ENCODE measurements at places on chromosomes 6 and 20. TPM values are rescaled to one million over a fixed set of nuclear protein-coding genes. Genes with fewer than 3 reads are reported as not detected.
A peak's percentile ranks its signal among the peaks of the same experiment; 100 is the strongest.

DNA sequence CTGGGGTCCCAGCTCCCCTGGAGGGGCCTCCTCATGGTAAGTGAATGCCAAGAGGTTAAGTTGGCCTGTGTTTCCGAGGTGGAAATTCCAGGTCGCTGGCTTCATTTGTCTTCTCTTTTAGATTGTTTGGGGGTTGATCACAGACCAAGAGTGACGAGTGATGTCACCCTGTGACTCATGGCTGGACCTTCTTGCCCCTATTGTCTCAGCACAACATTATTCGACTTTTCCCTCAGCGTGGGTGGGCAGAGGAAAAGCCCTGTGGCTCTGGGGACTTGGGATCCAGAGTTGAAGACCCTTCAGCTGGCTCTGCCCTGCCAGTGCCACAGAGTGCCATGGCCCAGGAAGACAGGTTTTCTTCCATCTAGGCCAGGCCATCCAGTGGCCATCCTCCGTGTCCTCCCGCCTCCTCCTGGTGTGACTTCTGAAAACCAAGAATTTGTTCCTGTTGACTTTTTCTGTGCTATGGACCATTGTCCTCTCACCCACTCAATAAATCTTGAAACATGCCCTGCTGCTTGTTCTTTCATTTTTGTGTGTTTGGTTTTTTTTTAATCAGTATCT is 15.4 kb upstream of the SNHG17 start:
- H3K27me3 ChIP-seq: no peaks in the 10 kb centered on the region
- H3K4me3 ChIP-seq: no peak overlapping the region
- DNase-seq: no peak
- no peak overlapping the region for H3K27ac ChIP-seq

BFSP1 gene
- 4.9 TPM for total RNA-seq

DNA sequence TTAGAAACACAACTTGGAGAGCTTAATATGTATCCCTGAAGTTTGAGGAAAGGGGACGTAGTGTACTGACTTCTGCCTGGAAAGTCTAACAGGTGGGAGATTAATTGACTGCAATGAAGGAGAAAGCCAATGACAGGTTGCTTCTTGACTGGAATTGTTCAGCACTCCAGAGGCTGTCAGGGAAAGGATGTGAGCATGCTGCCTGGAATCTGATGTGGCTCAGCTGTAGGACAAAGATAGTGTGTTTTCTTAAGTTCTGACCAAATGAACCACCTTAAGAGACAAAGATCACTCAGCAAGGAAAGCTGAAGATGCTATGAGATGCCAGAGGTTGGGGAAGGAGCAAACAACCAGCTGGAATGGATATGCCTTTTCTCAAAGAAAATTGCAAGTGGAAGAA is 185.8 kb downstream of the PHF3 start:
- DNase-seq: no peak
- H3K36me3 ChIP-seq: no peaks in the 10 kb centered on the region
- H3K27ac ChIP-seq: no peak overlapping the region

- no peak for DNase-seq
- no peak overlapping the region for H3K4me3 ChIP-seq
- H3K27me3 ChIP-seq: no peaks in the 10 kb centered on the region
- H3K27ac ChIP-seq: no peak overlapping the region
- no peaks in the 10 kb centered on the region for H3K4me1 ChIP-seq
Observed at GRCh38 chr6:1253816-1254215, 58.1 kb upstream of the FOXQ1 start.

DNA sequence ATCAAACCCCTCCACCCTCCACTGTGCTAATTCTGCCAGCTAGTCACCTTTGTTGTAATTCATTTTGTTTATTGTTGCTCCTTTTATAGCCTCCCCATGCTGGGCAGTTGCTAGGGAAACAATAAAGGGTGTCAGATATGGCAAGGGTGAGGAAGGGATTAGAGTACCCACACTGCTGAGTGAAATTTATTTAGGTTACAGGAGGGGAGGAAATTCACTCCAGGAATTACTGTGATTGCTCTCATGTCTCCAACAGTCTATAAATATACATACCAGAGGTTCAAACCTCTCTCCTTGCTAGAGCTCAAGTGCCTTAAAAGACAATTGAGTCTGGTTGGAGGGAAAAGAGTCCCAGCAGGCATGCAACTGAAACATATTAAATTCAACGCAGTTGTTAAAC is 90.6 kb upstream of the ADGRF1 start:
- DNase-seq: no peak
- H3K4me1 ChIP-seq: peaks cover 11% of the 10 kb centered on the region
- H3K27ac ChIP-seq: no peak overlapping the region
- H3K4me3 ChIP-seq: no peak overlapping the region
- no peaks in the 10 kb centered on the region for H3K27me3 ChIP-seq

DOK5 gene
- not detected for total RNA-seq

- no peaks in the 10 kb centered on the region for H3K27me3 ChIP-seq
- DNase-seq: no peak
- H3K36me3 ChIP-seq: no peaks in the 10 kb centered on the region
- H3K27ac ChIP-seq: no peak overlapping the region
- no peak overlapping the region for H3K4me3 ChIP-seq
Observed at GRCh38 chr6:123203928-123204327, 207.9 kb downstream of the CLVS2 start.

SLC17A1 gene
- not detected for total RNA-seq

DNA sequence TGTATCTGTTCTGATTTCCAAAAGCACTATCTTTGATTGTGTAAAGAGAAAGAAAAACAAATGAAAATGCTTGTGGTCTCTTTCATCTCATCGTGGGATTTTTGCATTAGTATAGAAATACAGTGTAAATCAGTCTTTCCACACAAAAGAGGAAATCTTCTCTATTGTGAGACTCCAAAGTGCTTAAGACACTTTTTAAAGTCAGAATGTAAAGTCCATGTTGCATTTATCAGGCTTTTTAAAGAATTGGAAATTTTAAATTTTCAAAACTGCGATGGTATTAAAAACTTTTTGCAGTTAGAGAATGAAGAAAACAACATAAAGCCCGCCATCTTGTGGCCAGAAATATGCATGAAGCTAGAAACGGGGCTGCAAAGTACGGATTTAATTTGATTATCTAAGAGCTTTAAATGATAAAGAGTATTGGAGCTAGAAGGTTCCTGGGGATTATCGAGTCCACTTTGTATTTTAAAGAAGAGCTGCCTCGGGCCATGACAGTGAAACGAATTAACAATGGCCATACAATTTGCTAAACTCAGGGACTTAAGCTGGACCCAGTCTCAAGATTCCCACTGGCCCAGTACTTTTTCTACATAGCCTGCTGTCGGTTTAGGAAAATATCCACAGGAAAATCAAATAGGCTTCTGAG is 339.6 kb downstream of the ARHGAP18 start:
- DNase-seq: peak; percentile 25
- no peaks in the 10 kb centered on the region for H3K27me3 ChIP-seq
- H3K4me1 ChIP-seq: peaks cover 2% of the 10 kb centered on the region
- no peak overlapping the region for H3K27ac ChIP-seq
- no peak overlapping the region for H3K4me3 ChIP-seq
- no peaks in the 10 kb centered on the region for H3K36me3 ChIP-seq

- no peak for DNase-seq
- no peaks in the 10 kb centered on the region for H3K27me3 ChIP-seq
- H3K36me3 ChIP-seq: no peaks in the 10 kb centered on the region
- H3K4me1 ChIP-seq: no peaks in the 10 kb centered on the region
- H3K4me3 ChIP-seq: no peak overlapping the region
Observed at GRCh38 chr6:121000381-121000780, 333.9 kb downstream of the TBC1D32 start.

GRCh38 chr6:169263374-169263773 is 9.7 kb upstream of the THBS2 start:
- no peaks in the 10 kb centered on the region for H3K36me3 ChIP-seq
- no peaks in the 10 kb centered on the region for H3K27me3 ChIP-seq
- DNase-seq: no peak
- H3K4me1 ChIP-seq: no peaks in the 10 kb centered on the region

GRCh38 chr20:50152394-50153152 is 950 bp downstream of the PEDS1 start:
- H3K27ac ChIP-seq: no peak overlapping the region
- no peaks in the 10 kb centered on the region for H3K36me3 ChIP-seq
- peaks cover 10% of the 10 kb centered on the region for H3K4me1 ChIP-seq
- no peaks in the 10 kb centered on the region for H3K27me3 ChIP-seq
- no peak for DNase-seq

- no peak for DNase-seq
- H3K27me3 ChIP-seq: no peaks in the 10 kb centered on the region
- H3K27ac ChIP-seq: no peak overlapping the region
Observed at GRCh38 chr6:151052021-151052646, 186.6 kb downstream of the MTHFD1L start.

- no peak overlapping the region for H3K27ac ChIP-seq
- H3K4me1 ChIP-seq: no peaks in the 10 kb centered on the region
- no peak overlapping the region for H3K4me3 ChIP-seq
Observed at GRCh38 chr6:168434505-168434904, 6.5 kb upstream of the SMOC2 start.

- no peaks in the 10 kb centered on the region for H3K27me3 ChIP-seq
- H3K36me3 ChIP-seq: no peaks in the 10 kb centered on the region
- DNase-seq: no peak
- H3K4me3 ChIP-seq: no peak overlapping the region
- H3K27ac ChIP-seq: no peak overlapping the region
Observed at GRCh38 chr6:149961728-149962425, 1.9 kb upstream of the ULBP1 start.

- H3K27me3 ChIP-seq: no peaks in the 10 kb centered on the region
- H3K4me3 ChIP-seq: no peak overlapping the region
- H3K4me1 ChIP-seq: peaks cover 8% of the 10 kb centered on the region
Observed at GRCh38 chr20:23159256-23159946, 73.3 kb upstream of the CD93 start.

GRCh38 chr20:61933481-61933950 is 132.2 kb downstream of the TAF4 start:
- no peaks in the 10 kb centered on the region for H3K4me1 ChIP-seq
- H3K36me3 ChIP-seq: no peaks in the 10 kb centered on the region
- no peak for DNase-seq
- H3K4me3 ChIP-seq: no peak overlapping the region

DNA sequence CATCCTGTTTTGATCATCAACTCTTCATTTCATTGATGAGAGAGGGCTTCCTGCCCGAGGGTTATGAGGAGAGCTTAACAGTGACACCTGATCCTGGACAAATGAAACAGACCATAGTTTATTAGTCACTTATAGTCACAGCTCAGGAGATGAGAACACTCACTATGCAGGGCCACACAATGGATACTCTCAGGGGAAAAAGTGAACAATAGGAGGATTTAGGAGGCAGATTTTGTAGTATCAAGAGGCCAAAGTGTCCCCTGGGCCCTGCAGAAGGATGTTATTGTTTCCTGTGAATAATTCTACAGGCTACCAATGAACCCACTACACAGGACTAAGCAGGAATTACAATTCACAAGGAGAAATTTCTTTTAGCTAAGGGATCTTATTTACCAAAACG is 772.8 kb upstream of the MAN1A1 start:
- H3K27ac ChIP-seq: no peak overlapping the region
- H3K36me3 ChIP-seq: no peaks in the 10 kb centered on the region
- DNase-seq: no peak
- no peaks in the 10 kb centered on the region for H3K4me1 ChIP-seq
- no peaks in the 10 kb centered on the region for H3K27me3 ChIP-seq

DNA sequence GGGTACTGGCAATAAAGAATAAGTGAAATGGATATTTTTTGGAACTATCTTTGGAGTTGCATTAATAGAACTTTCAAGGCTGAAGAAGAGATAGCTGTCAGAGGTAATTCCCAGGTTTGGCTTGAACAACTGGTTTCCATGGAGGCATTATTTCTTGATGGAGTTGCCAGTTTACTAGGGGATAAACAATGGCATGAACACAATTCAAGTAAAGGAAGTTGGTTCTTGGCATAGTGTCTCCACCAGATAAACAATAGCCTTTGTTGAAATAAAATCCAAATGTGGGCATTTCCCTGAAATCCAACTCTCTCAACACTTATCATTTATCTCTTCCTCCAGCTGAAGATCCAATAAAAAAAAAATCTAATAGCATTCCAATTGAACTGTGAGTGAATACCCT is 454.9 kb downstream of the C6orf118 start:
- no peak overlapping the region for H3K27ac ChIP-seq
- no peak for DNase-seq
- no peaks in the 10 kb centered on the region for H3K27me3 ChIP-seq
- H3K4me3 ChIP-seq: no peak overlapping the region

- H3K27me3 ChIP-seq: no peaks in the 10 kb centered on the region
- H3K27ac ChIP-seq: no peak overlapping the region
- no peak for DNase-seq
- no peaks in the 10 kb centered on the region for H3K36me3 ChIP-seq
- no peaks in the 10 kb centered on the region for H3K4me1 ChIP-seq
- no peak overlapping the region for H3K4me3 ChIP-seq
Observed at GRCh38 chr20:22984606-22985005, 50.5 kb upstream of the SSTR4 start.

ECT2L gene
- 0.65 TPM for total RNA-seq

DNA sequence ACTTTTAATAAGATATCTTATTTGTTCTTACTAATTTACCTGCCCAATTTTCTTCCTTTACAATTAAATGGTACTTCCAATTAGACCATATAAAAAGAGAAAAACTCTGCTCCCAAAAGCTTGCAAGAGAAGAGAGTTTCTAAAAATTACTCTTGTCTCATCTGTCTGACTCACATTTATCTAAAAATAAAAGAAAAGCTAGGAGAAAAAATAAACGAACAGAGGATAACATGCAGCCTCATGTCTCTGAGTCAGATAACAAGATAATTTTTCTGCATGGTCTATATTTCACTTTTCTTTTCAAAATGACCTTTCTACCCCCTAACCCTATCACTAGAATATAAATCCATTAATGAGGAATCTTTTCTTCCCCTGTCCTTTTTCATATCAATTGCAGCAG is 127.2 kb upstream of the TCF21 start:
- peaks cover 15% of the 10 kb centered on the region for H3K4me1 ChIP-seq
- H3K4me3 ChIP-seq: no peak overlapping the region
- H3K36me3 ChIP-seq: no peaks in the 10 kb centered on the region
- H3K27ac ChIP-seq: no peak overlapping the region
- no peak for DNase-seq
- H3K27me3 ChIP-seq: no peaks in the 10 kb centered on the region

DNA sequence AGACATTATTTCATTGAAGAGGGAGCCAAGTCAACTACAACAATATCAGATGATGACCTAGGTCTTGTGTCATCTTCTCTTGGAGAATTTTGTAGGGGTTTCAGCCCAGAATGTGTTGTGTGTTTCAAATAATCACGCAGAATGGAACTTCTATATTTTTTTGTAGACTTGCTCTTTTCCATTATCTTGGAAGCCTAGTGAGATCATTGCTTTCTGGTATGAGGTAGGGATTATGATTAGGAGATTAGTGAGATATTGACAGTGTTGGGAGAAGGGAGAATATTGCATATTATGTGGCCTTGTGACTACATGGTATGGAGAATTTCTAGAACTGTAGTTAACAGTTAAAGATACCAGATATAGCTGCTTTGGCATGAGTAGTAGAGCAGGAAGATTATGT is 423.6 kb upstream of the PLCB4 start:
- no peaks in the 10 kb centered on the region for H3K27me3 ChIP-seq
- no peak for DNase-seq
- no peak overlapping the region for H3K4me3 ChIP-seq
- no peak overlapping the region for H3K27ac ChIP-seq
- H3K4me1 ChIP-seq: no peaks in the 10 kb centered on the region

NOX3 gene
- not detected for total RNA-seq

COL9A3 gene
- 1.5 TPM for total RNA-seq
